ENCODE measurements at places on chromosomes 13 and 19.

- no peak for DNase-seq
These were observed 261.8 kb downstream of the ABCC4 start for GRCh38 chr13:95039415-95039814.

DNA sequence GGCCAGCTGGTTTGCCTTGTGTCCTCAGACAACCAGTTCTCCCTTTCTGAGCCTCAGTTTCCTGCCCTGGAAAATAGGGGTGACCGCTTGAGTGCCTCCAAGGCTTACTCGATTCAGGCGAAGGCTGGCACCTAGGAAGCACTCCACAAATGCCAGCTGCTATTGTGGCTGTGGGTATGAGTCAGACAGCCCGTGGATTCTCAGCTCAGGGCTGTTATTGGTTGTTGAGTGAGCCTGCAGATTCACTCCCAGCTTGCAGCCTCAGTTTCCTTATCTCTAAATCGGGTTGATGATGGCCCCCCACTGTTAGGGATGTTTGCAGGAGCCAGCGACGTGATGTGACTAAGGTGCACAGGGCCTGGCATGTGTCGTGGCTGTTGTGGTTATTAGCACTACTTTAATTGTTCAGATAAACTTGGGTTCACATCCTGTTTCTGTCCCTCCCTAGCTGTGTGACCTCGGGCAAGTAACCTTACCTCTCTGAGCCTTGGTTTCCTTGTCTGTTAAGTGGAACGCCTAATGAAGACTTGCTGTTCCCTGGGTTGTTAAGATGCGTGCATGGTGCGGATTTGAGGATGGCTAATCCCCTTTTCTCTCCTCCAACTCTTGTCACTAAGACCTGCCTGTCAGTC, 2.4 kb downstream of the MARK4 start:
- no peak for DNase-seq

DNA sequence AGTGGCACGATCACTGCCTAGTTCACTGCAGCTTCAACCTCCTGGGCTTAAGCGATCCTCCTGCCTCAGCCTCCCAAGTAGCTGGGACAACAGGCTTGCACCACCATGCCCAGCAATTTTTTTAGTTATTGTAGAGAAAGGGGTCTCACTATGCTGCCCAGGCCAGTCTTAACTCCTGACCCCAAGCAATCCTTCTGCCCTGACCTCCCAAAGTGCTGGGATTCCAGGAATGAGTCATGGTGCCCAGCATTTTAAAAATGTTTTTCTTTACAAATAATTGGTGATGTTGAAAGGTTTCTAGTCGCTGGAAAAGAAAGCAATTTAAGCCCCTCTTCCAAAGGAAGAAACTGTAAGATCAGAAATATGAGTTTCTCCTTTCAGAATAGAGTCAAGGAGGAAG, 19.4 kb downstream of the DYRK1B start:
- no peak for DNase-seq

- DNase-seq, result no peak
These were observed 8.8 kb downstream of the DAZAP1 start for GRCh38 chr19:1416014-1416841.

DNA sequence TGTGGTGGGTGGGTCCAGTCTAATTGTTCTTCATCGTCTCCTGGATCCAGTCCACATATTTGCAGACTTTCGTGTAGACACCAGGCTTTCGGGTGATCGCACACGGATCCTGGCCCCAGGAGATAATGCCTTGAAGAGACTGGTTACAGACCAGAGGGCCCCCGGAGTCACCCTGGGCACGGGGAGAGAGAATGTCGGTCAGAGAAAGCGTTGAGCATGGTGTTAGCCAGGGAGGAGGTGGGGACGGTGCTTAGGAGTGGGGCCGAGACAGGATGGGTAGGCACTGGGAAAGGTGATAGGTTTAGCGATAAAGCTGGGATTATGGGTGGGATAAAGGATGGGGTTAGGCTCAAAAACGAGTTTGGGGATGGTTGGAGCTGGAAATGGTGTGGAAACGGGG, 3.0 kb upstream of the KLK10 start:
- DNase-seq, result no peak

- no peak for DNase-seq
These were observed 31.9 kb downstream of the CRTC1 start for GRCh38 chr19:18715416-18715815.

DNA sequence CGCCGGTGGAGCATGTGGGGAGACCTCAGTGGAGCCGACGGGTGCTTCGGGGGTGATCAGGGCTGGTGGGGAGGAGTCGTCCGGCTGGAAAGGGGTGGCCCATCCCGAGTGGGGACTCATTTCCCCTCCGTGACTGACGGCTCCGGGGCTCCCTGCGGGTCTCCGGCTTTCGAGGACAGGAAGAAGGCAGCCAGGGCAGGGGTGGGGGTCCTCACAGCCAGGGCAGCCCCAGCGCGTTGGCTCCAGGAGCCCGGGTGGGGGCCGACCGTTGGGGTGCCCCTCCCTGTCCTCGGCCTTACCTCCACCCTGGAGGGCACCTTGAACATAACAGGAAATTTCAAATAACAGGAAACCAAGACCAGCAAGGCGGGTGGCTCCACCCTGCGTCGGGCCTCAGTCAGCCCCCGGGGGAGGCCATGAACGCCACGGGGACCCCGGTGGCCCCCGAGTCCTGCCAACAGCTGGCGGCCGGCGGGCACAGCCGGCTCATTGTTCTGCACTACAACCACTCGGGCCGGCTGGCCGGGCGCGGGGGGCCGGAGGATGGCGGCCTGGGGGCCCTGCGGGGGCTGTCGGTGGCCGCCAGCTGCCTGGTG, at the start of gene S1PR4:
S1PR4 (plus strand) TSS at position 393 of the 596 bp plus-strand sequence; CDS start at position 417, 24 bp downstream.
- DNase-seq, result no peak

GRCh38 chr13:42836930-42837690, 55.7 kb downstream of the FAM216B start:
- no peak for DNase-seq

DNA sequence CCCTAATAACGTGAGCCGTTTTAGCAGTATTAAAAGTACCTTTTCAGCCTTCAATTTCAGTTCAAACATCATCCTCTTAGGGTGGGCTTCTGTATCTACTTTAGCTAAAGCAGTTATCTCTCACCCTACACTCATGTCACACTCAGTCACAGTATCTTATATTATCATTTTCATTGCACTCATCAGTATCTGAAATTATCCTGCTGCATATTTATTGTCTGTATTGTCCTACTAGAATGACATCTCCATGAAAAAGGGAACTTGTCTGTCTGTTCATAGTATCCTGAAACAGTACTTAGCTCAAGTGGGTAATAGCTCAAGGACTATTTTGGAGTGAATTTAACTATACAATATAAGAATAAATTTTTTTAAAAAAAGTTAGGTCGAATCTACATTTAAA, 19.9 kb upstream of the RFC3 start:
- no peak for DNase-seq

DNA sequence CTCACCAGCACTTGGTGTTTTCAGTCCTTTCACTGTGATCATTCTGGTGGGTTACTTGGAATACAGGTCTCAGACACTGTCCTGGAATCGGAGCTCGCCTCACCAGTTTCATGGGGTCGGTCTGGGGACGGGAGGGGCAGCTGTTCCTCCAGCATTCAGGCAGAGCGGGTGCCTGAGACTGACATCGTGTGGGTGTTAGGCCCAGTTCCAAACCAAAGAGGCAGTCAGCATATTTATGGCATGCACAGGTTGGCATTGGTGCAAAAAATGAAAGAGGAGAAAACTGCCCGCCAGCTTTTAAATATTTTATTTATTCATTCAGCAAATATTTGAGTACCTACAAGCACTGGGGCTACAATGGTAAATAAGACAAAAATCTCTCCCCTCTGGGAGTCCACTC, 20.1 kb downstream of the PLEKHF1 start:
- DNase-seq, result no peak

- no peak for DNase-seq
These were observed 7.2 kb downstream of the TMEM255B start for GRCh38 chr13:113766035-113766800.

GRCh38 chr13:100365680-100366079, 222.9 kb downstream of the GGACT start:
- DNase-seq, result no peak

- DNase-seq, result no peak
These were observed 306.9 kb downstream of the SLITRK6 start for GRCh38 chr13:85492283-85492682.

DNA sequence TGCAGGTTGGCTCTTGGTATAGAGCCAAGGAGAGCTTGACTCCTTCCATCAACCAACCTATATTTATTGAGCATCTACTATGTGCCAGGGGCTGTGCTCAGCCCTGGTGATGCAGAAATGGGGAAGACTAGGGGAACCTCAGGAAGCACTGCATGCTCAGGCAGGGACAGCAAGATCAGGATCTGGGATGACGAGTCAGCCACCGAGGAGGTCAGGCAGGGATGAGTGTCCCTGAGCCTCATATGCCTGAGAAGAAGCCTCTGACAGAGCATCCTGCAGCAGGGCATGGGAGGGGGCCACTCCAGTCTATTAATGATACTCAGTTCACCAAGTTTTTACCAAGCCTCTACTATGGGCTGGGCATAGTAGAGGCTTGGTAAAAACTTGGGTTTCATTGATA, 158.1 kb downstream of the KATNAL1 start:
- no peak for DNase-seq

DNA sequence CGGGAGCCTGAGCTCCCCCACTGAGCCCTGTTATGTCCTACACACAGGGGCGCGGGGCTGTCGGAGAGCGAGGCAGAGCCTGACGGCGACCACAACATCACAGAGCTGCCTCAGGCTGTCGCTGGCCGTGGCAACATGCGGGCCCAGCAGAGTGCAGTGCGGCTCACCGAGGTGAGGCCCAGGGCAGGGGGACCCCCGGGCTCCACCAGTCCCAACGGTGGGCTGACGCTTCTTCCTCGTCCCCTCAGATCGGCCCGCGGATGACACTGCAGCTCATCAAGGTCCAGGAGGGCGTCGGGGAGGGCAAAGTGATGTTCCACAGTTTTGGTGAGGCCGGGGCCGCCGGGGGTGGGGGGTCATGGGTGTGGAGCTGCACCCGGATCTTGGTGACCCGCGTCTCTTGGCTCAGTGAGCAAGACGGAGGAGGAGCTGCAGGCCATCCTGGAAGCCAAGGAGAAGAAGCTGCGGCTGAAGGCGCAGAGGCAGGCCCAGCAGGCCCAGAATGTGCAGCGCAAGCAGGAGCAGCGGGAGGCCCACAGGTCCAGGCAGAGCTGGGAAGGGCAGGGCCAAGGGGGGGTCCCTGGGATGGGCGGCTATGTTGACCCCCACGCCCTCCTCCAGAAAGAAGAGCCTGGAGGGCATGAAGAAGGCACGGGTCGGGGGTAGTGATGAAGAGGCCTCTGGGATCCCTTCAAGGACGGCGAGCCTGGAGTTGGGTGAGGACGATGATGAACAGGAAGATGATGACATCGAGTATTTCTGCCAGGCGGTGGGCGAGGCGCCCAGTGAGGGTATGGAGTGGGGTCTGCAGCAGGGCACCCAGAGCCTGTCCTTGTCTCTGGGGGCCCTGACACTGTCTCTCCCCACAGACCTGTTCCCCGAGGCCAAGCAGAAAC, 1.2 kb upstream of the P2RY11 start:
- no peak for DNase-seq

DNA sequence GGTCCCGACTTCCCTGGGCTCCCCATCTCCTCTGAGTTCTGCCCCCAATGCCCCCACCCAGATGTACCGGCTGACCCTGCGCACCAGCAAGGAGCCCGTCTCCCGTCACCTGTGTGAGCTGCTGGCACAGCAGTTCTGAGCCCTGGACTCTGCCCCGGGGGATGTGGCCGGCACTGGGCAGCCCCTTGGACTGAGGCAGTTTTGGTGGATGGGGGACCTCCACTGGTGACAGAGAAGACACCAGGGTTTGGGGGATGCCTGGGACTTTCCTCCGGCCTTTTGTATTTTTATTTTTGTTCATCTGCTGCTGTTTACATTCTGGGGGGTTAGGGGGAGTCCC, 6.5 kb downstream of the FUZ start:
- no peak for DNase-seq

GRCh38 chr19:40453151-40453735, 9.1 kb upstream of the SERTAD3 start:
- DNase-seq, result no peak

GRCh38 chr19:10259162-10259905, 7.3 kb downstream of the MRPL4 start:
- DNase-seq, result peak; percentile 85

DNA sequence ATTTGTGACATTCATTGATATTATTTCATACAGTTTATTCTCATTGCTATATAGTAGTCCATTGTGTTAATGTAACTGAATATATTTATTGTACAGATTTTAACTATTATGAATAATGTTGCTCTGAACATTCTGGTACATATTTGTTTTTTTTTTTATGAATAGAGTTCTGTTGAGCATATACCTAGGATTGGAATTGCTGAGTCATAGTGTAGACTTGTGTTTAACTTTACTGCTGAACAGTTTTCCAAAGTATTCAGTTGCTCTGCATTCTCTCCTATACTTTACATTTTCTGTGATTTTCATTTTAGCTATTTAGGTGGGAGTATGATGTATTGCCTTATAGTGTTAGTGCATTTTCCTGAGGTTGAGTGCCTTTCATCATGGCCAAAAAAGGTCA, 97.5 kb downstream of the MAB21L1 start:
- DNase-seq, result no peak

DNA sequence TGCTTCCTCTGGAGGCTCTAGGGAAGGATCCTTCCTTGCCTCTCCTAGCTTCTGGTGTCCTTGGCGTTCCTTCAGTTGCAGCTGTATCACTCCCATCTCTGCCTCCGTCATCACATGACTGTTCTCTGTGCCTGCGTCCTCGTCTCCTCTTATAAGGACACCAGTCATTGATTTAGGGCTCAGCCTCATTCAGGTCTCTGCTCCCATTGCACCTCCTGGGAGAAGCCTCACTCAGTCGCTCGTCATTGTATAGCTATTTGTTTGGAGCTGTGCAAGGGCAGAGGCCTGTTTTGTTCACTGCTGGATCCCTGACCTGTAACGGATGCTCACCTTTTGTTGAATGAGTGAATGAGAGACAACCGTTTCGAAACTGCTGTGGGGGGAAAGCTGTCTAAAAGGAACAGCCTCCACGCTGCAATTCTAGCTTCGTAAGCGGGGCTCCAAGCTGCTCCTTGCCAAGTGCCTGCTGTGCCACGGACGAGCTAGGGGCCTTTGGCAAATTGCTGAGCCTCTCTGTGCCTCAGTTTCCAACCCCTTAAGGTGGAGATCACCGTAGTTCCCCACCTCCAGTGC, 17.2 kb downstream of the BRSK1 start:
- DNase-seq, result no peak

GRCh38 chr13:32432856-32433255, 4.9 kb upstream of the N4BP2L1 start:
- DNase-seq, result no peak

- DNase-seq, result no peak
These were observed 110.2 kb downstream of the TEX26 start for GRCh38 chr13:31042481-31043165.

DNA sequence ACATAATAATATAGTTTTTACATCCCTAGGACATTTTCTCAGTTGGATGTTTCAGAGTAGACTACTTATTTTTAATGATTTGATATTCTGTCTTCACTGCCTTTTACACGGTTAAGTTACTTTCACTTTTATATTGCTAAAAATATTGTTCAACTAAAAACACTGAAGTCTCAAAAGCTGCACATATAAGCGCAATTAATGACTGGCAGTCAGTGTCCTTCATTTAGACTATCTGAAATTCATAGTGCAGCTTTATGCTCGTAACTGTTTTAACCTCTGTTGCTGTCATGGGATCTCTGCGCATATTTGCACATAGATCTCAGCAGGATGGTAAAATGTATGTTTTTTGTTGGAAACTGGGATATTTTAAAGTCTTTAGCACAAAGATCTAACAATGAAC, 864.3 kb downstream of the SLITRK6 start:
- DNase-seq, result no peak
